ENCODE measurements at places on chromosomes 2 and 18. TPM values are rescaled to one million over a fixed set of nuclear protein-coding genes. Genes with fewer than 3 reads are reported as not detected.
A peak's percentile ranks its signal among the peaks of the same experiment; 100 is the strongest.

Gene CYP27C1
- not detected for total RNA-seq

- DNase-seq = peak; percentile 81
Measured at GRCh38 chr2:37672104-37672869, 845 bp upstream of the CDC42EP3 start.

DNA sequence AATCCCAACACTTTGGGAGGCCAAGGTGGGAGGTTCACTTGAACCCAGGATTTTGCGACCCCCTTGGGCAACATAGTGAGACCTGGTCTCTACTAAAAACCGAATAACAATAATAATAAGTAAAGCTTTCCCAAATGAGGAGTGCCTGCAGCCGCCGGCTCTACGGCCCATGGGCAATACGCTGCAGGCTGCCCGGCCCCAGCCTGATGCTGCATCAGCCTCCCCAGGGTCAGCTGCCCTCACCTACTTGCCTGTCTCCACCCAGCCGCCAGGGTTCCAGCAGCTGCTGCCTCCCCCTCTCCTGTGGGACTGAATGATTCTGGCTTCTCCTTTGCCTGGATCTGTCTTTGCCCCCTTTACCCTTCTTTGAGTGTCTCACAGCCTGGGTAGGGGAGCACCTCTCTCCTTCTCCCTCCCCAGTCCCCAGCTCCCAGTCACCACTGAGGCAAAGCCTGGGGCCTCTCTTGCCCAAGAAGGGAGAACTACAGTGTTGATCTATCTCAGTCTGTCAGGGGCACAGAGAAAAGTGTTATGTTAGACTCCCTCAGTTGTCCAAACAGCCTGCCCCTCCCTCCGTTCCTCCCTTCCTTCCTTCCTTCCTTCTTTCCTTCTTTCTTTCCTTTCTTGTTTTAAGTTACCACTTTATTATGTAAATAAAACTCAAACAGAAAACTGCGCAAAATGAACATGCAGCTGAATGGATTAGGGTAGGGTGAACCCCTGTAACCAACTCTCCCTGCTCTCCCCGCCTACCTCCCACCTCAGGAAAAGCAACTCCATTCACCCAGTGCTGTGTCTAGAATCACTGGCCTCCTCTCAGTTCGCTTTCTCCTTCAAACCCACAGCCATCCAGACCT lies 38.2 kb upstream of the NPAS2 start:
- no peak for DNase-seq

DNA sequence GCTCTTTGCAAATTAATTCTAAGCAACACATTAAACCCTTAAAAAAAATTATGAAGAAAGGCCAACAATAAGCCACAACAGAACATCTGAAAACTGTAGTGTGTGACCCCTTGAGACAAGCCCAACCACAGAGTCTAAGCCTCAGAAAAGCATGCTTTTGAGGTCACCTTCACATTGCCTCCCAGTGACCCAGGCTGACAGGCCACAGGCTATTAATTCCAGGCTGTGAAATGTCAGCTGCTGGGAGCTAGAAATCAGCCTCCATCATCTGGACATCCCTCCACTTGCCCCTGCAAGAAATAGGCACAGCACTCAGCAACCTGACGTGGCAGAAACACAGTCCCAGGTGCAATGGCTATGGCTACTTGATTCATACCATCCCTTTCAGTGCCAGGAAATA lies 179.4 kb upstream of the ZFP36L2 start:
- DNase-seq = no peak

DNA sequence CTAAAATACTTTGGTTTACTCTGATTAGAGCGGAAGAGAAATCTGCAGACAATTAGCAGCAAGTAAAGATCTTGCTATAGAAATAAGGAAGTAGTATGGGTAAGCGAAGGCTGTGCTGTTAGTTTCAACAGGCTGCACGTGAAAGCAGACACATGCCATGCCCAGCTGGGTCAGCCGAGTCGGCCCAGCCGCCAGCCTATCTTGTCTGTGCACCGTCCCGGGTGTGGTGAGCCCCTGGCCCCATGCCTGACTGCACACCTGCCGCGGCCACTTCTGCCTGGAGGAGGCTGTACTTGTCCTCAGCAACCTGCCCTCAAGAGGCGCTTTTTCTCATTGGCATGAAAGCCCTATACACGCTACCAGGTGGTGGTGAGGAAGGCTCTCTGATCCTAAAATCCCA lies 185.5 kb downstream of the SEPTIN10 start:
- no peak for DNase-seq

- DNase-seq = no peak
Measured at GRCh38 chr18:43022874-43023273, 92.6 kb downstream of the RIT2 start.

GRCh38 chr18:76544511-76545345 lies 49.7 kb upstream of the ZNF516 start:
- no peak for DNase-seq

All from HCT116 (cell line).